Camera-type eye (tissue), 1 donor: ENCODE measurements at places on chromosomes 3 and 15. TPM values are rescaled to one million over a fixed set of nuclear protein-coding genes. Genes with fewer than 3 reads are reported as not detected.

Gene ZDHHC19
- not detected for total RNA-seq

Gene DUT
- 67.7 TPM for total RNA-seq

Gene FBXO45
- total RNA-seq, result 25.0 TPM

Gene NEK4
- total RNA-seq, result 64.3 TPM

Gene ARNT2
- total RNA-seq, result 44.4 TPM

Gene FOXB1
- not detected for total RNA-seq

Gene REC114
- total RNA-seq, result not detected

Gene HRH1
- 7.6 TPM for total RNA-seq

Gene KLF15
- 7.7 TPM for total RNA-seq
